ENCODE measurements at places on chromosomes 5 and 9. TPM values are rescaled to one million over a fixed set of nuclear protein-coding genes. Genes with fewer than 3 reads are reported as not detected.

- peak; percentile 86 for DNase-seq
Observed at GRCh38 chr9:33446946-33447798, at the start of gene AQP3. AQP3 (minus strand) TSS chr9:33447593; CDS start chr9:33447530, 63 bp downstream.

Gene PCDHA1
- total RNA-seq: 2.7 TPM

- DNase-seq: no peak
Observed at GRCh38 chr9:91395106-91395552, 28.5 kb downstream of the NFIL3 start.

- no peak for DNase-seq
Observed at GRCh38 chr5:132327252-132327955, 33.2 kb downstream of the SLC22A4 start.

Gene PCDHGA7
- 2.8 TPM for total RNA-seq

DNA sequence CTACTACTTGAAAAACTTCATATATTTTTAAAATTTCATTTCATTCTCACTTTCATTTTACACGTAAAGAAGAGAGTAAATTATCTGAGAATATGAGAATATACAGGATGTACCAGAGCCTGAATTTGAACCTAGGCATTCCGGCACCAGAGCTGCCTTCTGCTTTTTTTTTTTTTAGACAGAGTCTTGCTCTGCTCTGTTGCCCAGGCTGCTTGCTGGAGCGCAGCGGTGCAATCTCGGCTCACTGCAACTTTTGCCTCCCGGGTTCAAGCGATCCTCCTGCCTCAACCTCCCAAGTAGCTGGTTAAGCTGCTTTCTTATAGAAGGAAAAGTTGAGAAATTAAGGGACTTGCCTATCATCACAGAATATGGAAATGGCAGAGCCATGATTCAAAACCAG, 540.1 kb downstream of the EBF1 start:
- DNase-seq: no peak

GRCh38 chr9:92406477-92406876, 2.1 kb upstream of the OGN start:
- no peak for DNase-seq

GRCh38 chr5:50853151-50853550, 186.7 kb downstream of the PARP8 start:
- DNase-seq: no peak

DNA sequence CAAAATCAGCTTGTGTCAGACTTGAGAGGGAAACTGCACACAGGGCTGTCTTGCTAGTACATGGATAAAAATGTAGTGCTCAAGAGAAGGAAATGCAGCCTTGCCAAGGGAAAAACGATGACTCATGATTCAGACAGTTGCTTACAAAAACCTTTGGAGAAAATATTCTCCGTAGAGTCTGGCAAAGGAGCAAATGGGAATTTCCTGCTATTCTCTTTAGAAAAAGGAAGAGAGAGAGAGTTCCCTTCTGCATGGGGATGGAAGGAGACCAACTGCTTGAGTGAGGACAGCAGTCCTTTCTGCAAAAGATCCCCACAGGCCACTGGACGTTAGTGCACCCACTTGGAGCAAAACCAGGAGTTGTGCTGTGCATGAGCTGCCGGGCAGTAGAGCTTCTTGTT, 7.6 kb downstream of the IFNB1 start:
- DNase-seq: peak; percentile 32

Measured in WTC11 (cell line).